ENCODE measurements at places on chromosomes 12 and 14.

- DNase-seq, result no peak
These were observed 80.1 kb downstream of the C12orf42 start for GRCh38 chr12:103415681-103416080.

- no peak for DNase-seq
These were observed 28.8 kb upstream of the SLC5A8 start for GRCh38 chr12:101238800-101239329.

GRCh38 chr12:92729773-92730305, 27.1 kb downstream of the PLEKHG7 start:
- DNase-seq, result no peak

DNA sequence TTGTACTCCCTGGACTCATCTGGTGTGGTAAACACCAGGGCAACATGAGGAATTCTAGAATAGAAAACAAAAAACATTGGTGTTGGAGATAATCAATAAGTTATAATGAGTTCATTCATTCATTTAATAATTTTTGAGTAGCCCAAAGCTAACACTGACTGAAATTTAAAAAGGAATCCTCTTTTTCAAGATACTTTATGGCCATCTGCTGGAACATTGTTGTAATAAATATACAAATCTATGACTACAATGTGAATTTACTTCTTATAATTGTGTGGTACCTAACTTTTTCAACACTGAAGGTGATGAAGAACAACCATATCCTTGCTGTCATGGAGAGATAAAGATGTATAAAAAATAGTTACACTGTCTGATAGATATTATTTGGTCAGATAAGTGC, 687.3 kb upstream of the MIS18BP1 start:
- no peak for DNase-seq

DNA sequence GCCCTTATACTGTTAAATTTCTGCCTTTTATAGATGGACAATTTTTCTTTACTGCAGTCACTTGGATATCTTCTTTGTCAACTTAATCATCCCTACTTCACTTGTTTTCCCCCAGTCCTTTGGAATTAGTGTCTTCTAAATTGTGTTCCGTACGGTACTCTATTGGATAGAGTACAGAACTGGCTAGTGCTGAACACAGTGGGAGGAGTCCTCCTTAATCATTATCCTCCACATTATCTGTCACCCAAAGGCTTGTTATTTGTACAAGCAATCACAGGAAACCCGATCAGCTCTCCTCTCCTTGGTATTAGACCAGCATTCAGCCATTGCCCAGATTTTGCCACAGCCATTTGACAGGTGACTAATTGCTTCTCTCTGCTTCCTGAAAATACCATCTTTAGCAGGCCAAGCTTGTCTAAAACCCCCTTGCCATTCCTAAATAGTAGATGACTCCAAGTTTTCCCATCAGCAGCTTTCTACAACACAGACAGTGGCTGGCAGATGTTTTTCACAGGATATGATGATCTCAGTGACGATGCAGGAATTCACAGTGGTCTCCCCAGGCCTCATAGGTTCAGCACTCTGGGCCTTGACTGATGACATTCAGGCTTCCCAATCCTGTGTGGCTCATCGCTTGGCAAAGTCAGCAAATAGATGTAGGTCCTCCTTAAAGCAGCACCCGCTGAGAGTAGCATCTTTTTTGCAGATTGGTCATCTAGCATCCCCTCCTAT, 216.0 kb upstream of the RGS6 start:
- DNase-seq, result no peak

- DNase-seq, result no peak
These were observed 72.9 kb upstream of the ELK3 start for GRCh38 chr12:96121271-96121711.

Measured in COR-L47 (cell line).